ENCODE measurements at places on chromosomes 3 and 15. TPM values are rescaled to one million over a fixed set of nuclear protein-coding genes. Genes with fewer than 3 reads are reported as not detected.
A peak's percentile ranks its signal among the peaks of the same experiment; 100 is the strongest.

The ADAMTS17 gene
- total RNA-seq = 12.0 TPM

The CD86 gene
- total RNA-seq = 7.5 TPM

The DPP8 gene
- total RNA-seq = 33.6 TPM

DNA sequence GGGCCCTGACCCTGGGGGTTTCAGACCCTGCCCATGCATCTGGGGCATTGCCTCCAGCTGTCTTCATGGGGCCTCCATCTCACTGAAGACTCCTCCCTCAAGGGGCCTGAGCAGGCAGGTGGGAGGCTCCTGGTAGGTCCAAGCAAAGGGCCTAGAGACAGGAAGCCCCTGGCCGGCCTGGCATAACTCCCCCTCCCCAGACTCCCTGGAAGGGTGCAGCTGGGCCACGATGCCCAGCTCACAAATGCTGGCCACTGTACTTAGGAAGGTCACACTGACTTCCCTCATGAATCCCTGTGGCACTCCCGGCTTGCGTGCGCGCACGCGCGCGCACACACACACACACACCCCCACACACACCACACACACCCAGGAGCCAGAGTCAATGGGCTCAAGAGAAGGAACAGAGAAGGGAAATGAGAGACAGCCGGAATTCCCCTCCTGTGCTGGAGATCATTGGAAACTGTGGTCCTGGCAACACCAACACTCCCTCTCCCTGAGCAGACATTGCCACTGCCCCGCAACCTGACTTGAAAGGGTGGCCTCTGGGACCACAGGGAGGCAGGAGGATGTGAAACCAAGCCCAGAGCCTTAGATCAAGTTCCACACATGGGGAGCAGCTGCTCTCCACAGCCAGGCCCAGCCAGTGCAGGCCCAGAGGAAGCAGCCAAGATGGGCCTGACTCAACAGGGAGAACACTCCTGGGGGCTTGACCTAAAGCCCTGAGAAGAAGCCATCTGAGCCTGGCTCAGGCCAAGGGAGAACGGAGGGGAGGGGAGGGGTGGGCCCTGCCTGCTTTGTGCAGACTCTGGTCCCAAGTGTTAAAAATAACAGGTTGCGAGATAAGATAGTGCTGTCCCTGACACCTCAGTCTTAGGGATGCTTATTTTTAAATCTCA, 69.7 kb downstream of the SCN5A start:
- no peaks in the 10 kb centered on the region for H3K4me1 ChIP-seq
- H3K36me3 ChIP-seq = no peaks in the 10 kb centered on the region
- no peaks in the 10 kb centered on the region for H3K27me3 ChIP-seq
- no peak overlapping the region for H3K27ac ChIP-seq
- DNase-seq = peak; percentile 78

DNA sequence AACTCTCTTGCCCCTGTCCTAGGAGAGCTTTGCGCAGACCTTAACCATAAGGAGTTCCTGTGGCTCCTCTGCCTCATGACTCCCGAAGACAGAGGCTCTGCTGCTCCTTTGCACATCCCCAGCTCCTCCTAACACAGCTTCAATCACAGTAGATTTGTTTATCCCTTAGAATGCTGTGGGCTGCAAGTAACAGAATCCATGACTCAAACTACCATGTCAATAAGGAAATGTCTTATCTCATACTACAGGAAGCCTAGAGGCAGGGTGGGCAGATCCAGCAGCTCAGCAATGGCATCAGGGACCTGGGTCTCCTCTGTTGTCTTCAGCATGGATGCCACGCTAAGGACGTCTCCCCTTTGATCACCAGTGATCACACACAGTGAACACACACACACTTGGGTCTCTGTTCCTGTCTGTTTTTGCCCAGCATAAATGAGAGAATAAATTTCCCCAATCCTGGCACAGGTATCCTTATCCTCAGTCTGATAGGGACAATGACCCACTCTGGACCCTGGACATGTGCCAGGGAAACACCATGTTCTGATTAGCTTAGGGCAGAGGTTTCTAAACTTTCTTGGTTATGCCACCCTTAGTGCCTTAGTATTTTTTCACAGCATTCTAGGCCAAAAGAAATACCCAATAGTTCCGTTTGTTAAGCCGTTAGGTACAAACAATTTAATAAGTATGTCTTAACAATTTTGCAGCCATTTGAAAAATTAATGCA, 46.1 kb upstream of the MRPS22 start:
- peaks cover 7% of the 10 kb centered on the region for H3K4me1 ChIP-seq
- H3K36me3 ChIP-seq = no peaks in the 10 kb centered on the region
- H3K27ac ChIP-seq = no peak overlapping the region
- no peak overlapping the region for H3K4me3 ChIP-seq
- no peak for DNase-seq

- no peaks in the 10 kb centered on the region for H3K27me3 ChIP-seq
- H3K4me3 ChIP-seq = no peak overlapping the region
- DNase-seq = no peak
These were observed 42.4 kb downstream of the CP start for GRCh38 chr3:149179220-149179619.

- H3K36me3 ChIP-seq = no peaks in the 10 kb centered on the region
- H3K27me3 ChIP-seq = no peaks in the 10 kb centered on the region
- H3K27ac ChIP-seq = no peak overlapping the region
- no peak overlapping the region for H3K4me3 ChIP-seq
- peaks cover 5% of the 10 kb centered on the region for H3K4me1 ChIP-seq
These were observed 200.5 kb upstream of the LRTM1 start for GRCh38 chr3:55128225-55128823.

The CCRL2 gene
- total RNA-seq = 1.7 TPM

DNA sequence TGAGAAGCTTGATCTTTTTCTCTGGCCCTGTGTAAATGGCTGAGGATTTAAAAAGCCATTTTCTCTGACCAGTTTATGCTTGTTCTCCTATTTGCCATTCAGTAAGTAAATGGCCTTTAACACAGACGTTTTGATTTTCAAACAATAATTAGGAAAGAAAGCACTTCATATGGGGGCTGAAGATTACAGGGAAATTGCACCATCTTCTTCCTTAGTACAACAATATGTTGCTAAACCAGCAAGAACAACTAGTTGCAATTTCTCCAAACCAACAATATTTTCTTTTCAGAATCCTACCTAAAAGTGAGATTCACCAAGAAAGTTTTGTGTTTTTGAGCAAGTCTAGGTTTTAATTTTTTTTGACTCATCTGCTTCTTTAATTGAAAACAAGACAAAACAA, 80.5 kb upstream of the CCNL1 start:
- H3K4me1 ChIP-seq = peaks cover 15% of the 10 kb centered on the region
- no peaks in the 10 kb centered on the region for H3K27me3 ChIP-seq
- H3K27ac ChIP-seq = no peak overlapping the region
- no peak for DNase-seq
- no peak overlapping the region for H3K4me3 ChIP-seq
- no peaks in the 10 kb centered on the region for H3K36me3 ChIP-seq

GRCh38 chr3:52052831-52053306, 3.5 kb downstream of the DUSP7 start:
- peaks cover 82% of the 10 kb centered on the region for H3K4me1 ChIP-seq
- H3K36me3 ChIP-seq = peaks cover 60% of the 10 kb centered on the region
- peak; percentile 96 for DNase-seq
- peak overlapping the region; percentile 66 for H3K4me3 ChIP-seq
- no peaks in the 10 kb centered on the region for H3K27me3 ChIP-seq

DNA sequence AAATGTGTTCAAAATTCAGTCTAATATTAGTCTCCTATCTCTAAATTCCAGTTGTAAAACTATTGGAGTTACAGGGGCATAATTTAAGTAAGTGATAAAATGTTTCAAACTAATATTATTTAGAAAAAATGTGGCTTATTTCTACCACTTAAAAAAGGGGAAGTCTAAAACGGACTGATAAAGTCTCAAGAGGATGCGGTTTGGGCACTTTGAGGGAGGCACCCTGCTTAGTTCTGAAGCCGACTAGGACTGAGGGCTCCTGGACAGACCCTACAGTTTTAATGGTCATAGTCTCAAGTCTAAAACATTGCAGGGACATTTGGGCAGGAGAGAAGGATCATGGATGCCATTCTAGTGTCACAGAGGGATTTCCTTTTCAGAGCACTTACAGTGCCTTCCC, 566.3 kb downstream of the NR2F2 start:
- no peaks in the 10 kb centered on the region for H3K36me3 ChIP-seq
- no peaks in the 10 kb centered on the region for H3K4me1 ChIP-seq
- DNase-seq = no peak
- no peak overlapping the region for H3K4me3 ChIP-seq
- no peak overlapping the region for H3K27ac ChIP-seq
- no peaks in the 10 kb centered on the region for H3K27me3 ChIP-seq

GRCh38 chr15:63054281-63054683, 11.7 kb downstream of the TPM1 start:
- H3K4me1 ChIP-seq = peaks cover 94% of the 10 kb centered on the region
- H3K36me3 ChIP-seq = peaks cover 44% of the 10 kb centered on the region
- H3K4me3 ChIP-seq = peak overlapping the region; percentile 91

The GASK1A gene
- total RNA-seq = 22.1 TPM

GRCh38 chr3:52021489-52022268, 26.0 kb upstream of the RPL29 start:
- no peaks in the 10 kb centered on the region for H3K36me3 ChIP-seq
- peaks cover 88% of the 10 kb centered on the region for H3K4me1 ChIP-seq
- DNase-seq = no peak
- H3K4me3 ChIP-seq = no peak overlapping the region
- H3K27me3 ChIP-seq = no peaks in the 10 kb centered on the region

- DNase-seq = no peak
- no peak overlapping the region for H3K4me3 ChIP-seq
- no peak overlapping the region for H3K27ac ChIP-seq
- no peaks in the 10 kb centered on the region for H3K36me3 ChIP-seq
These were observed 138.2 kb downstream of the EPHA3 start for GRCh38 chr3:89245612-89246011.

GRCh38 chr3:49329186-49329585, 10.7 kb downstream of the USP4 start:
- H3K27me3 ChIP-seq = no peaks in the 10 kb centered on the region
- H3K36me3 ChIP-seq = peaks cover 100% of the 10 kb centered on the region
- no peak for DNase-seq
- no peak overlapping the region for H3K27ac ChIP-seq

The NGRN gene
- total RNA-seq = 156 TPM

- H3K36me3 ChIP-seq = peaks cover 51% of the 10 kb centered on the region
- H3K27ac ChIP-seq = peak overlapping the region; percentile 95
- no peak for DNase-seq
- H3K4me3 ChIP-seq = peak overlapping the region; percentile 74
- H3K4me1 ChIP-seq = peaks cover 42% of the 10 kb centered on the region
These were observed 820 bp upstream of the HMCES start for GRCh38 chr3:129277829-129278271.

DNA sequence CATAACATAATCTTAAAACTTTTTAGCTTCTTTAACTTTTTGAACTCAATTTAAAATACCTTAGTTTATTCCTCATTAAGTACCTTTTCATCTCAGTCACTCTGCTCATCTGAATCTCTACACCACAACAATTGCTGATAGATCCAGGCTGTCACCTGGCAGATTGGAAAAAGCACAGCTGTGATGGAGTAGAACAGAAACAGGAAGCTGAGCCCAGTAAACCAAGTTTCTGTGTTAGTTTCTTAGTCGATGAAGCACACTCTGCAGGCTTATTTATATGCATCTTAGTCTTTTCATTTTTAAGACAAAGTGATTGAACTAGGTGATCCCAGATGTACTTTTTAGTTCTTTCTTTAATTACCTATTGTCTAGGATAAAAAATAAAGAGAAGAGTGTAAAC, 1398.0 kb upstream of the ALCAM start:
- no peak overlapping the region for H3K4me3 ChIP-seq
- H3K27me3 ChIP-seq = no peaks in the 10 kb centered on the region
- H3K4me1 ChIP-seq = no peaks in the 10 kb centered on the region
- no peak overlapping the region for H3K27ac ChIP-seq
- no peaks in the 10 kb centered on the region for H3K36me3 ChIP-seq
- DNase-seq = no peak
